ENCODE measurements at places on chromosomes 2 and 18.

- no peak for DNase-seq
Measured at GRCh38 chr18:55106906-55107305, 147.6 kb upstream of the CCDC68 start.

DNA sequence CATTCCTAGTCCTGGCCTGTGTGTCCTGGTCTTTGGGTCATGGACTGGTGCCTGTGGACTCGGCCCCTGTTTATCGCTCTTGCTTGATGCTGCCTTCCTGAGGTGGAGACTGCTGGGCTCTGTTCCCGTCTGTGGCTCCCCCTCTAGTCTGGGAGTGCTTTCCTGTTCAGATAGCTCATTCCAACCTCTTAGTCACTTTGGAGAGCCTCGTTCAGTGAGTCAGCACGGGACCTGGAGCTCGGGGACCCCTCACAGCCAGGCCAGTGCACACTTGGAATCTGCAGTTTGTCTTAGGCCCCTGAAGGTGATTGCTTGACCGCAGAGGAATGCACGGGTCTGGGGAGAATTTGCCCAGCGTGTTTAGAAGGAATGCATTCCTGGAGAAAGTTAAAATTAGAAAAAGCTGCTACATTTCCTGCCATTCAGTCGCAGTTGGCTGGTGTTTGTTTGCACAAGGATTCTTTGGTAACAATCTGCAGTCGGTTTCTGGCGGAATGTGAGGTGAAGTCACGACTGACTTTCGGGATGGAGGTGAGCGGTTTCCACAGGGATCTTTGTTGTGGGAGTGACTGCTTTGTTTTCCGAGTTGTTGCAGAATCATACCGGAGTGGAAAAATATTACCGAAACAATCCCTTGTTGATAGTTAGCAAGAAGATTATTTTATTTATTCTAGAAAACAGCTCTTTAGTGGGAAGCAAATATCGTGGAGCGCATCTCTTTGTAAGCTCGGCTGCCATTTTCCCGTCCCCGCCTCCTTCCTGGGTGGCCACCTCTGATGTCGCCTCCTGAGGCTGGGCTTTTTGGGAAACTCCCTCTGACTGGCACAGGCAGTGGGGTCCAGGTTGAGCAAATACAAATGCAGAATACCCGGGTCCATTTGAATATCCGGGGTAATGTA lies 29.6 kb downstream of the SH3BP4 start:
- DNase-seq, result peak; percentile 93

DNA sequence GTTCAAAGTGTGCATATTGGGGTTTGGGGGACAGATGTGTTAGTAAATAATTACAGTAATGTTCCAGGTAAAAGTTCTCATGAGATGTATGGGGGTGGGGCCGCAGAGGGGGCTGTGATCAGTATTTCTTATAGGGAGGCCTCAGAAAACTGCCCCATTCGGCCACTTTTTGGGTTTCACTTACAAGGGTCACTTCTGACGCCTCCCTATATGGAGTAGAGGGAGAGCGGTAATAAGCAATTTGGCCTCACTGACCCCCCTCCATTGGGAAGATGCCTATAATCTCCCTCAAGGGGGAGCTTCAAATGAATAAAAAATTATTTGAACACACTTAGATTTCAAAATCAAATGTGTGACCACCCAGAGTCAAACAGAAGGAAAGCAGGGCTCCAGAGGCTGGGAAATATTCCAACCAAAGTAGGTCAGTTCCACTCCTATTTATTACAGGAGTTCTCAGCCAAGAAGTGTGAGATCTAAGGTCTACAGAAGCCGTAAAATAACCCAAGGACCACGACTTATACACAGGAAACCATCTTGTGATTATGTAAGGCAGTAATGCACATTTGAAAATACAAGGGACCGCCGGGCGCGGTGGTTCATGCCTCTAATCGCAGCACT lies 2.7 kb downstream of the SCTR start:
- peak; percentile 83 for DNase-seq

GRCh38 chr2:40625849-40626248 lies 174.0 kb upstream of the SLC8A1 start:
- DNase-seq, result no peak

- no peak for DNase-seq
Measured at GRCh38 chr18:24190590-24190989, 51.7 kb downstream of the CABYR start.

DNA sequence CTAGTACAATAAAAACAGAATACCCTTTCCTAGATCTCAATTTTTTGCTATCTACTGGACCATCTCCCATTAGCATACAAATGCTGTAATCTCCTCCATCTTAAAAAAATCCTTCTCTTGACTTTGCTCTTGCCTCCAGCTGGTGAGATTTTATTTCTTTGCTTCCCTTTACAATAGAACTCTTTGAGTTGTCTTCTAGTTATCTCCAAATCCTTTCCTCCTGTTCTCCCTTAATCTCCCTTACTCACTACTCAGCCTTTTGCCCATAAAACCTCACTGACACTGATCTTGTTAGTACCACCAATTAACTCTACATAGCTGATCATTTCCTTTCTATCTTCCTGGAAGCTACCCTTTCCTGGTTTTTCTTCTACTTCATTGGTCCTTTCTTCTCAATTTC lies 63.5 kb upstream of the FRZB start:
- no peak for DNase-seq

DNA sequence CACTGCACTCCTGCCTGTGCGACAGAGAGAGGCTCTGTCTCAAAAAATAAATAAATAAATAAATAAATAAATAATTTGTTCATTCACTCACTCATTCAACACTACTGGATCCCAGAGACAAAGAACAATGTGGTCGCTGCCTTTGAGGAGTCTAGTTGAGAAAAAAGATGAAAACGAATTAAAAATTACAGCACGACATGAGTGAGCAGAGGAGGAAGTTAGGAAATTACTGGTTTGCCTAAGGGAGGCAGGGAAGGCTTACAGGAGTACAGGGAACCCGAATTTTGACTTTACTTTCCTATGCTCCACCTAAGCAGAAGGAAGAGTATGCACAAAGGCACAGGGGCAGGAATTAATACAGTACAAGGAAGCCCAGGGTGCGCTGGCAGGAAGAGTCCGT lies 4.2 kb upstream of the KCMF1 start:
- DNase-seq, result no peak

DNA sequence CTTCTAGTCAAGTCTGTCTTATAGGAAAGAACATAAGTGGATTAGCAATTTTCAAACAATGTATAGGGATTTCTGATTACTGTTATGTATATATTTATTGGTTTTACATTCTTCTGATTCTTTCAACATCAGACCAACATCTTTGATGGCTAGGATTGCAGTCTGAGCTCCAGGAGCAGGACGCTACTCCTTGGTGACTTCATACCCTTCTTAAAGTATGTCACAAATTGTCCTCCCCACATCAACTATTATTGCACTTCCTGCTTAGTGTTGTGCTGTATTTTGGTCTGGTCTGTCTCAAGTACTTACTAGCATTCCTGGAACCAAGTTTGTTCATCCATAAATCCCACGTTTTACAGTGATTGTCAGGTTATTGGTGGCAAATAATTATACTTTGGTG lies 49.0 kb downstream of the MAP2 start:
- no peak for DNase-seq

DNA sequence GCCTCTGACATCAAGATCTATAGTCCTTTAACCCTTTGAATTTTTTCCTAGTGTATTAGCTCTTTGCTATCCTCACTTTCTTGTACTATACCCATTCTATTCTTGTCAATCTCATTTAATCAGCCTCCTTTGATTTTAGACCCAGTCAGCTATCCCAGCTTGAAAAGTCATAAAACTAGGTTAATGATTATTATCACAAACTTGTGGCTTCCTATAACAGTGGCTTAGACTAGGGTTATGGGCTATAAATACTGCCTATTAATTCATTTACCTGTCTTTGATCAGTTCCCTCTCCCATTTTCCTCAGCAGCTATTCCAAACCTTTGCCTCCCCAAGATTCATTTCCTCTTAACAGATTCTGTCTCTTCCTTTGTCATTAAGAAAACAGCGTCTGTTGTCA lies 174.8 kb downstream of the UBR3 start:
- DNase-seq, result no peak

DNA sequence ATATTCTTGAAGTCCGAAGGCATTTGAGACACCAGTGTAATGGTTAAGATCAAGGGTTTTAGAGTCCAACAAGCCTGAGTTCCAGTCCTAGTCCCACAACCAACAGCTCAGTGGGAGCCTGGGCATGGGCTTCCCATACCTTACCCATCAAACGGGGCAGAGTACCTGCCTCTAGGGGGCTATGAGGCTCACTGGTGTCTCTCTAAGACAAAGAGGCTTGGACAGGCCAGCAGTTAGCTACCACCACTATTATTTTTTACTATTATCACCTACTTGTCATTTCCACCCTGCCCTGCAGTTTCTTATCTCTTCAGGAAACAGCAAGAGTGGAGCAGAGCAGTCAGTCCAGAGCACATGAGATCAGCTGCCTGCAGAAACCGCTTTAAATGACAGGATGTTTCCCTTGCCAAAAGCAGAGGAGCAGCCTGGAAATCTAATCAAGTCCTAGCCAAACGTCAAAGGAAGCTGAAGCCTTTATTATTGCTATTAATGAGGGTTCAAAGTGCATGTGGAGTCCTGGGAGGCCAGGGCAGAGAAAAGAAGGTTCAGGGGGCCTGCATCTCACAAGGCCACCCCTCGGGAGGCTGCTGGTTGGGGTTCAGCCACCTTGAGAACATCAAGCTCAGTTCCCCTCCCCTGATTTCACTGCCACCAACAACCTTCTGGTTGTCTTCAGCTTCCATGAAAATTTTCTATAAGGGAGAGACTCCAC lies 66.6 kb downstream of the STPG4 start:
- no peak for DNase-seq

GRCh38 chr2:70904371-70905216 lies 31.1 kb upstream of the ATP6V1B1 start:
- DNase-seq, result peak; percentile 89

DNA sequence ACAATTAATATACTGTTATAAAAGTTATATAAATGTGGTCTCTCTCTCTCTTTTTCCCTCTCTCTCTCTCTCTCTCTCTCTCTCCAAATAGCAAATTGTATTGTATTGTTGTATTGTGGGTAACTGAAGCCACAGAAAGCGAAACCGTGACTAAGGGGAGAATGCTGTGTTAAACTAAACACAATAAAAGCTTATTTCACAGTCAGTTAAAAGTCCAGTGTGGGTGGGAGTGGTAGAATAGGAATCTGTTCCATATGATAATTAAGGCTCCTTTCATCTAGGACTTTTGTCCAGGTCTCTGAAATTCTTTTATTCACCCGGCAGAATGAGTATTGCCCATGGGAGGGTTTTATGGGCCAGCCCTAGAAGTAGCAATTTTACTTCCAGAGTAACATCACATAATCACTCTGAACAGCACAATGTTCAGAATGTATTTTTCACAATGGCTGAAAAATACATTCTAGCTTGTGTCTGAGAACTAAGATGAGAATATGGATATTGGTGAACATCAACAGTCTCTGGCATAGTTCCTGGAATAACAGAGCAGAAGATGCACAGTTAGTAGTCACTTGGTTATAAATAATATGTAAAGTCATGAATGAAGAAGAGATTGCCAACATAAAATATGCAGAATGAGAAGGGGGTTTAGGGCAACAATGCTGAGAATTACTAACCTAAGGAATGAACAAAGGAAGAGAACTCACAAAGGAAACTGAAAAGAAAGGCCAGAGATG lies 399.1 kb downstream of the PLCL1 start:
- DNase-seq, result no peak

DNA sequence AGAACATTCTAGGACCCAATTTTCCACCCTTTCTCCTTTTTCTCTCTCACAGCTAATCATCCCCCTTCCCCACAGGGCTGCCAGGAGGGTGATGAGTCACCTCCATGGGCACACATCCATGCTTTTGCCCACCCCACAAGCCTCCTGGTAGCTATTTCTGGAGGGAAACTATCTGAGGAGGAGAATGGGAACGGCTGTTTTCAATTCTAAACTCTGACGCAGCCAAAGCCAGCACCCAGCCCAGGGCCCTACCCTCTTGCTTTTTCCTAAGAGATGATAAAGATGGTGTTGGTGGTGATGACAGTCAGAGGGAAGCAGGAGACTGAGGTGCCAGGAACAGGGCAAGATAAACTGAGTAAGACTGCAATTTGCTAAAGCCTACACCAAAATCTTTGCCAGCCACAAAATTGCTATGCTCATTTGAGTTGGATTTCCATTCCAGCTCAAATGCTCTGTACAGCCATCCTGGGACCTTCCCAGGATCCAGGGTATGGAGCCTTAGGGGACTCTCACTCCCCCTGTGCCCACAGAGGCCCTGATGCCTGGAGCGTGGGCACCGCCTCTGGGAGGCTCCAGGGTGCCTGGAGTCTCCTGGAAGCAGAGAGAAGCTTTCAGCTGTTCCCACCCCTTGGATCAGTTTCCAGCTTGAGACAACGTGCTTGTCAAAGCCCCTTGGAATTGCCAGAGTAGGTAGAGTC lies 62.0 kb upstream of the FZD7 start:
- DNase-seq, result no peak

DNA sequence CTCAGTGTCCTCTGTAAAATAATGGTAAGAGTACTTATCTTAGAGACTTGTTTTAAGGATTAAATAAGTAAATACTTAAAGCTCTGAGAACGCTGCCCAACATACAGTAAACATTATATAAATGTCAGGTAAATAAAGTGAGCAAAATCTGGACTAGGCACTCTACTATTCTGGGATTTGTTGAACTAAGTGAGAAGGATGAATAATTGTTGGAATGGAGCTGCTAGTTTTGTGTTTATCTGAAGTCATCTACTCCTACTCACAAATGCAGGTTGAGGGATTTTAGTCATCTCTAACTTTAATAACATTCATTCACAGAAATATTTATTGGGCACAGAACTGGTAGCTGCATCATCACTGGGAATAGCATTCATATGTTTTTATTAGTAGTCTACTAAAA lies 103.4 kb downstream of the MEIS1 start:
- DNase-seq, result no peak

DNA sequence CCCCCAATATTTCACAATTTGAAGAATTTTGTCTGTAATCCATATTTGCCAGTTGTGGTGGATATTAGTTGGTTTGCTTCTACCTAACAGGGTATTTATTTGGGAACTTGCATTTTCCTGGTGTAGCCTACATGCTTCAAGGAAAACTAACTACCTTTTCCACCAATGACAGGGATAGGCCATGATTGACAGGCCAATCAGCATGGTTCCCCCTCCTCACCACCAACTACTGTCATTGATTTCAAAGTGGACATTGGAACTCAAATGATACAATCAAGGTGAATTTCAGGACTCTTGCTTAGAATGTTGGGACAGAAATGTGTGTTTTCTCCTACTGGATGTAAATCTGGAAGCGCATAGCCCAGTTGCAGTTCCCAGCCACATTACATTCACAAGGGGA lies 10.1 kb upstream of the TANC1 start:
- no peak for DNase-seq

DNA sequence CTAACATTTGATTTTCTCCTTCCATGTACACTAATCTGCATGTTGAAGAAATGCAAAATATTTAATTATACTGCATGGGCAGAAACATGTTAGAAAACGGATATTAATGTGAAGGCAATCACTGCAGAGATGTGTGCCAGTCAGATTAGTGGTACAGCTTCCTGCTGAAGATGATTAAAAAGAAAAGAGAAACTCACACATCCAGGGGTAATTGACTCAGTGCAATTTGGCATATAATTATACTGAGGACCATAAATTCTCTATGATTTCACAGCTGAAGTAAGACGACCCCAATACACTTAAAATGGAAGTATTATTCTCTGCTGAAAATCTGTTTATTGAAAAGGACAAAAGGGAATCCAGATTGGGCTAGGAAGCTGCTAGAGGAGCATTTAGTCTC lies 243.4 kb downstream of the TGIF1 start:
- DNase-seq, result no peak

GRCh38 chr2:65382323-65382722 lies 50.1 kb downstream of the SPRED2 start:
- no peak for DNase-seq

GRCh38 chr2:3972377-3972776 lies 269.0 kb downstream of the DCDC2C start:
- peak; percentile 64 for DNase-seq

Data from esophagus muscularis mucosa (tissue), 4 donors.